ENCODE measurements at places on chromosomes 2 and 18.

DNA sequence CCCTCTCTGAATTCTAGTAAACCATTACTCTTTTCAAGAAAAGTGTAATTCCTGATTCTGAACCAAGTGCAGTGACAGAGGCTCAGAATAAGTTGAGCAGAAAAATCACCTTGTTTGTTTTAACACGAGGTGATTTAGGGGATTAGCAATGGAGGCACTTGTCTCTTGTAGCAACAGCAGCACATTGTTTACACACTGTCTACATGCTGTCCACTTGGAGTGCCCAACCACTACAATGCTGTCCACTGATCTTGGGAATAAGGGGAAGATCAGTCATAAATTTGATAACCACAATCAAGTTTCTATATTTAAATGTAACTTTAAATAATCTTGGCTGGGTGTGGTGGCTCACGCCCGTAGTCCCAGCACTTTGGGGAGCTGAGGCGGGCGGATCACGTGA, 13.9 kb upstream of the RMND5A start:
- no peak for DNase-seq

DNA sequence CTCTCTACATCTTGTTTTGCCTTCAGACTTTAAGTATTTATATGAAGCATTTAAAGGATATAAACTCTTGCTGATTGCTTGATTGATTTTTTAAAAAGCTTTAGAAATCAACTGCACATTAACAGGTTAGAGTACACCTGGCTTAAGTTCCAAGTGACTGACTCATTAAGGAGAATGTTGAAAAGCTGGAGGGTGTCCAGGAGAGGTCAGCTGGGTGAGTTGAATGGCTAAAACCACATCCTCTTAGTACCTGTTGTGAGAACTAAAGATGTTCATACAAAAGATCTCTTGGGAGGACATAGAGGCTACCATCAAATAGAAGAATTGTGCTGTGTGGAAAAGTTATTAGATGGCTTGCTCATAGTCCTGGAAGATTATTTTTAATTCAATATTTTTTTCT, 206.8 kb downstream of the TXNL1 start:
- no peak for DNase-seq

DNA sequence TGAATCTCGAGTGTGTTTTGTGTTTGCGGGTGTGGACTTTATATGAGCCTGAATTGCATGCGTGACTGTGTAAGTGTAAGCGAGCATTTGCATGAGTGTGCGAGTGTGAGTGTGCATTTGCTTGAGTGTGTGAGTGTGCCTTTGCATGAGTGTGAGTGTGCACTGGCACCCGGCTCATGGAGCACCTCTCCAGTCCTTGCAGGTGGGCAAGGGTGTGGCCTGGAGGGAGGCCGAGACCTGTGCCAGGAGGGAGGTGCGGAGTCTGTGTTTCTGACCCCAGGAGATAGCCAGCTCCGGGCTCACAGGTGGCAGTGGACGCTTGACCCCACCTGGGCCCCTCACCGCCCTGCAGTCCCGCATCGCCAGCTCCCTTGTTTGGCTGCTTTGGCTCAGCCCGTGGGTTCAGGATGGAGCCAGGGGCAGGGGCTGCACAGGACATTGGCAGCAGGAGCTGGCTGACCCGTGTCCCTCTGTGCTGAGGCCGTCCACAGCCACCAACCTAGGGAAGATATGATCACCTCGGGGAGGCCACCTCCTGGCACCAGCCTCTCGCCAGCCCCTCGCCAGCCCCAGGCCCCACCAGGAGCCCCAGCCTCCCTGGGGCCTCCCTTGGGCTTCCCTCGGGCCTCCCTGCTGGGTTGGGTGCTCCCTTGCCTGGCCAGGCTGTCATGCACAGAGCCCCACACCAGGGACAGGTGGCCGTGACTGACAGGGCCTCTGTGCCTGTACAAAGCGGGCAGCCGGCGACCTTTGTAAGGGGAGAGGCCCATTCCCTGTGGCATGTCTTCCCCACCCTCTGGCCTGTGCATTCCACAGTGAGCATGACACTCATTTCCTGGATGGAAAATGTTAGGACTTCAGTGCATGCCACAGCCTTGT, 81.6 kb downstream of the PTGR3 start:
- no peak for DNase-seq

DNA sequence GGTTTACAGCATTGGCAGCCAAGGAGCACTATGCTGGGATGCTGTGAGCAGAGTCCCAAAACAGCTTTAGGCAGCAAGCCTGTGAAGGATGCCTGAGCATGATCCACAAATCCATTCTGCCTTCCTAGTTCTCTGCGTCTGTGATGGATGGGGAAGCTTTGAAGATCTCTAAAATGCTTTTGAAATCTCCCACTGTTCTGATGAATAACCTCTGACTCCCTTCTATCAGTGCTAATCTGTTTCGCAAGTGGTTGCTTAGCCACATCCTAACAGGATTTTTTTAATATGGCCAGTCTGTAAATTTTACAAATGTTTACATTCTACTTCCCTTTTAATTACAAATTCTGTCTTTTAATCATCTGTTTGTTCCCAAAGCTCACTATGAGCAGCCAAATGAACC, 319.2 kb downstream of the GULP1 start:
- no peak for DNase-seq

DNA sequence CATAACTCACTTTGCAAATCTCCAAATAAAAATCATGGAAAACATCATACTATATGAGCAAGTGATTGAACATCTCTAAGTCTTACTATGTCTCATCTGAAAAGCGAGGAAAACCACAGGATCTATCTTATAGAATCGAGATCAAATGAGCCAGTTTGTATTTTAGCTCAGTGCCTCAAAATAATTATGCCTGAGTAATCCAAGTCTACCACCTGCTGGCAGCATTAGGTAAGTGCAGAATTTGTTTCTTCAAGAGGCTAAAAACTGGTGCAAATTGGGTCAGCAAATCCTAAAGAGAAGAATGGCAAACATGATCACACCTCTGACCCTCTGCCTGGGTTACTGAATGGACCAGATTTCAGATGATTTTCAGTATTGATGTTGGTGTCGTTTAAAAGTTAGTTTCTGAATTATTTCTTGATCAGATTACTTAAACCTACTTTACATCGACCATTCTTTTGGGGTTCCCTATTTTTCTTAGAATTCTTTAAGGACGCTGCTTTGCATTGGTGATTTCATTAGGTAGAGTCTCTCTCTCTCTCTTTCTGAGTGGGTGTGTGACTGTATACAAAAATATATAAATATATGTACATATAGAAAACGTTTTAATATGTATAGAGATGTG, 12.7 kb upstream of the FHOD3 start:
- peak; percentile 28 for DNase-seq

DNA sequence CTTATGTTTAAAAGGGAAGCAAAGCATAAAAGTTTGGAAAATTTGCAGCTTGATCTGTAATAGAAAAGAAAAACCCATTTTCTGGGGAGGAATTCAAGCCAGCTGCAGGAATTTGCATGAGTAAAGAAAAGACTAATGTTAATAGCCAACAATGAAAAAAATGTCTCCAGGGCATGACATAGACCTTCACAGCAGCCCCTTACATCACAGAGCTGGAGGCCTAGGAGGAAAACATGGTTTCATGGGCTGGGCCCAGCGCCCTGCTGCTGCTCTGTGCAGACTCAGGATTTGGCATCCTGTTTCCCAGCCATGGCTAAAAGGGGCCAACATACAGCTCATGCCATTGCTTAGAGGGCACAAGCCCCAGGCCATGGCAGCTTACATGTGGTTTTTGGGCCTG, 411.6 kb upstream of the MC4R start:
- no peak for DNase-seq

GRCh38 chr2:199581935-199582360, 124.2 kb upstream of the SATB2 start:
- DNase-seq: no peak

DNA sequence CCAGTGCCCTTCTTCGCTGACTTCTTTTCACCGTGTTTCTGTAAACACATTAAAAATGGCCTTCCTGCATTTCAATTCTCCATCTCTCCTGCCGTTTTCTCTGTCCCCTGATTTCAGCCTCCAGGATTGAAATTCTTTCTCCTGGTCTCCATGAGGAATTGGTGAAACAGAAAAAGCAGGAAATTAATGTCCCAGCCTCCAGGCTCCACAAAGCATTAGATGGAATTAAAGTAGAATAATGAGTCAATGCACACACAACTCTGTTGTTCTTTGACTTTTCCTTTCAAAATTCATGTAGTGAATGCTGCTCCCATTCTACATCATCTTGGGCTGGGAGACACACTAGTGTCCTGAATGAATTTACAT, 209.5 kb downstream of the KLHL29 start:
- no peak for DNase-seq

- no peak for DNase-seq
These were observed 16.2 kb downstream of the AFF3 start for GRCh38 chr2:100126201-100126600.

DNA sequence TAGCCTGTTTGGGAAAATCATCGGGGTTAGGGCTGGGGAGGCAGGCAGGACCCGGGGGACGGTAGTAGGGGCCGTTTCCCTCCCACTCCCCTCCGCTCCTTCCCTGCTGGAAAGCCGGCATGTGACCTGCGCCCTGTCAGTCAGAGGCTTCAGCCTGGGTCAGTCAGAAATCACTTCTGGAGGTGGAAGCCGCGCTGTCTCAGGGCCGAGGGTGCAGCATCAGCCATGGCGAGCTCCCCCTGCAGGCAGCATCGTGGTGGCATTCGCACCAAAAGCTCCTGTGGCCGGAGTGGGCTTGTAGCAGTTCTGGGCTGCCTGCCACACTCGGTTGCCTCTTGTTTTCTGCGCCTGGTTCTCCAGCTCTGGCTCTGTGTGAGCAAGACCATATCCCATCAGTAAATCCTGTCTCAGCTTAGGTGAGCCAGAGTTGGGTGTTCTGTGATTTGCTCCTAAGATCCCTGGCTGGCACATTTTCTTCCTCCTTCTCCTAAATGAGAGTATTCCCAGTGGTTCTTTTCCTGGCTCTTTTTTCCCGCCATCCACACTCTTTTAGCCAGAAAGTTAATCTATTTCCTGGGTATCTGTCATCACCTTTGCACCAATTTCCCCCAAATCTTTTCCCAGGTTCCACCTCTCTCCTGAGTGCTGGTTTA, 123.9 kb upstream of the CD302 start:
- no peak for DNase-seq

All from cerebellar nuclear complex (tissue), 1 donor.